ENCODE measurements at places on chromosomes 11 and 22.

- DNase-seq, result no peak
Observed at GRCh38 chr22:35661464-35661863, 13.2 kb downstream of the APOL6 start.

- no peak for DNase-seq
Observed at GRCh38 chr22:49515475-49515874, 312.2 kb downstream of the BRD1 start.

GRCh38 chr11:90423378-90423777 lies 200.5 kb upstream of the CHORDC1 start:
- DNase-seq, result no peak

GRCh38 chr11:680970-681369 lies 14.1 kb downstream of the DEAF1 start:
- DNase-seq, result no peak

GRCh38 chr11:76459299-76459698 lies 14.5 kb downstream of the EMSY start:
- no peak for DNase-seq

DNA sequence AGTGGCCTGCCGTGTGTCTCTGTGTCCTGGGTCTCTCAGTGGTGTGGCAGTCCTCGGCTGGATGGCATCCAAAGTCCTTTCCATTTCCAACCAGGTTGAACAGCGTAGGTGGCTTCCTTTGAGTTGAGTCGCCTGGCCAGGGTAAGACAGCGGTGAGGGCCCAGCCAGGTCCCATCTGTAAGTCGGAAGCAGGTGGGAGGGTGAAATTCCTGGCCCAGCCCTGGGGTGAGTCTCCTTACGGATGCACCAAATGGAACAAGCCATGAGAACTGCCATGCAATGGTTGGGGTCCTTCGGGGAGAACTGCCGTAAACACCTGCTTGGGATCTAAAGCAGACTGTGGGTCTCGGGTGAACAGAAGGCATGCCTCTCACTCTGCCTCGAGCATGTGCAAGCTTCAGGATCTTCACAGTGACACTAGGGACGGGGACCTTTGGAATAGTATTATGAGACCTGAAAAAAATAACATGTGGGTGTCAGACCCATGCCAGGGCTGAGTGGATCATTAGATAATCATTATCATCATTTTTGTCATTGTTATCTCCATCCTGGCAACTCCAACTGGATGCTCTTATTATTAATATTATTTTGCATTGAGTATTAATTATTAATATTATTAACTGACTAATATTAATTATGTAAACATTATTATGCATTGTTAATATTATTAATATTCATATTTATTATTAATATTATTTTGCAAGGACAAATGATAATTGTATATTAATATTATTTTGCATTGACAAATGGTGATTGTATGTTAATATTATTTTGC lies 57.7 kb upstream of the LINC01488 start:
- no peak for DNase-seq

GRCh38 chr11:75815345-75816168 lies 547 bp downstream of the UVRAG start:
- no peak for DNase-seq

DNA sequence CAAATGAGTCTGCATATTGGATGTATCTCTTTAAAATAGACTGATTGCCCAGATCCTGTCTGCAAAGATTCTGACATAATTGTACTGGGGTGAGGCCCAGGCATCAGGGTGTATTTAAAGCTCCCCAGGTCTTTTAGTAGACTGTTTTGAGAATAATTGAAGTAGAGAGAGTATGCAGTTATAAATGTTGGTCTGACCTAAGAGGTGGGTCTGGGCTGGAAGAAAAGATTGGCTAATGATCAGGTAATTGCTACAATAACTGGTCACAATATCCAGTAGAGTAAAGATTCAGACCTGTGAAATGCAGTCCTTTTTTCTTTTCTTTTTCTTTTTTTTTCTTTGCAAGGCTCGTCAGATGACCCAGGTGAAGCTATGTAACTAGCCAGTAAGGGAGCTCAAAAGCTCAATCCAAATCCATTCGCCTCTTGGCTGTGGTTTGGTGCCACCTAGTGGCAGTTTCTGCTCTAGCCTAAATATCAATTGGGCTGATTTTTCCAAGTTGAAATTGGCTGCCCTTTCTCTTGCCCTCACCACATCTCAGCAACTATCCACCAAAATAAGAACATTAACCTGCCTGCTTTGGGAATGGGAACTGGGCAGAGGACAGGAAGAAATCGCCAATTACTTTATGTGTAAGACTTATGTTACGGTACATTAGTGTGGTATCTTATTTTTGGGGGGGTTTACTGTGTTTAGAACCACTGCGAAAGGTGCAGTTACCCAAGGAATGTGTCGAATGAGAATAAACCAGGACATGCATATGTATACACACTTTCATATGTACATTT lies 45.9 kb downstream of the ZNF143 start:
- DNase-seq, result no peak

DNA sequence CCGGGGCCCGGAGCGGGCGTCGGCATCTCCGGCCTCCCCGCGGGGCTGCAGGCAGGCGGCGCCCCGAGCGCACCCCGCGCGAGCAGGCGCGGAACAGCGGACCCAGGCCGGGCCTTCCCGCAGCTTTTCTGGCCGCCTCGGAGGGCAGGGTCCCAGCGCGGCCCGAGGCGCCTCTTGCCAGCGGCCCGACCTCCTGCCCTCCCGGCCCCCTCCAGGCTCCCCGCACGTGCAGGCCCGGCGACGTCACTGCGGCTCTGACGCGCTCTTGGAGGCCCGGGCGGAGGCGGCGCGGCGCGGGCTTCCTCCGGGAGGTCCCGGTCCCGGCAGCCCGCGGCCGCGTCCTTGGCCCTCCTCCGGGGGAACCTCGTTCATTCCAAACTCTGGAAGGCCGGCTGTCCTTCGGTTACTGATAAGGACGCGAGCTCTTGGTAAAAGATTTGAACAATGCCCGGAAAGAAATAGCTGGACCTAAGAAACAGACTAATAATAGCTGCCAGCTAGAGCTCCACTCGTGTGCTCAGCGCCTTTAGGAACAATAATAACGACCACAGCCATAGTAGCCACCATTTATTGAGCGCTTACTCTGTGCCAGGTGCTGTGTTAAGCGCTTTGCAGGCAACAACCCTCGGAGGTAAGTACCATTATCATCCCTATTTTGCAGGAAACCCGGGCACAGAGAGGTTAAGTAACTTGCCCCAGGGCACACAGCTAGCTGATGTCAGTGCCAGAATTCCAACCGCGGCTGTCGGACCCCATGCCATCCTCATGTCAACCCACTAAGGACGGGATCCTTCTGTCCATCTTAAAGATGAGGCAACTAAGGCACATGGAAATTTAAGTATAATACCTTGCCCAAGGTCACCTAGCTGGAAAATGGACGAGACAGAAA lies 39.1 kb upstream of the CREB3L1 start:
- no peak for DNase-seq

GRCh38 chr22:44889255-44889878 lies 120.4 kb downstream of the PHF21B start:
- DNase-seq, result no peak

- peak; percentile 38 for DNase-seq
Observed at GRCh38 chr22:39522567-39523300, 2.4 kb downstream of the ATF4 start.

DNA sequence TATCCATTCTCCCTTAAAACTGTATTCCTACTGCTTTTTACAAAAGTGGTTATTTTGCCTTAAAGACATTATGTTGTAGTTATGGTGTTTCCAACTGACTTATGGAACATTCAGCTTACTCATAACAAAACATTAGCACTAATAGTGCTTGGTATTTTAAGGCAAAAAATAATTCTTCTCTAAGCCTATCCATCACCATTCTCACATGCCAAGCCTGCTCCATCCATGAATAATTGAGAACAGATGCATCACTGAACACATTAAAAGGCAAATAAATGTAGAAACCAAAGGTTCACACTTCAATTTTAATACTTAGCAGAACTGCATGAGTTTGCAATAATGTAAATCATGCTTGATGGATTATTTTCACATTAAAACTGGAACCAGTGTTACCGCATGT lies 42.3 kb upstream of the DDI1 start:
- DNase-seq, result no peak

DNA sequence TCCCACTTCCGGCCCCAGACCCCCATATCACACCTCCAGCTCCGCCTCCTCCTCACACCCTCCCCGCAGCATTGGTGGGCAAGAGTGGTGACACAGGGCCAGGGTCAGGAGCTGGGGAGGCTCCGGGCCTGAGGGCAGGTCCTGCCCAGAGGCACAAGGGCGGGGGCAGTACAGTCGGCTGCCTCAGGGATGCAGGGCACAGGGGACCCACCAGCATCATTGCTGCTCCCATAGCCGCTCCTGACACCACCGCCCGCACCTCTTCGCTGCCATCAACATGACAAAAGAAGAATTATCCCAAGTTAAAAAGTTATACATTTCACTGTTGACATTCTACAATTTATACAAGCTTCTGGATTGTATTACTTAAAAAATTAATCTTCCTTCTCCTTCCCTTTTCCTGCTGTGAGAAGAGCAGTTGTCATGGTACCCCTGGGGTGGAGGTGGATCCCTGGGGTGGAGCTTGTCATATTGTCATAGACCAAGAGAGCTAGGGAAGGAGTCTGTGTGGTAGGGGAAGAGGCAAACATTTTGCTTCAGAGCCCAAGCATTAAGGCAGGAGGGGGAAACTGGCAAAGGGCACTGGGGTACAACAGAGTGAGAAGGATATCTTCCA lies 4.1 kb downstream of the SBF2 start:
- DNase-seq, result no peak

- no peak for DNase-seq
Observed at GRCh38 chr22:48644108-48644507, 1183.6 kb downstream of the BRD1 start.

DNA sequence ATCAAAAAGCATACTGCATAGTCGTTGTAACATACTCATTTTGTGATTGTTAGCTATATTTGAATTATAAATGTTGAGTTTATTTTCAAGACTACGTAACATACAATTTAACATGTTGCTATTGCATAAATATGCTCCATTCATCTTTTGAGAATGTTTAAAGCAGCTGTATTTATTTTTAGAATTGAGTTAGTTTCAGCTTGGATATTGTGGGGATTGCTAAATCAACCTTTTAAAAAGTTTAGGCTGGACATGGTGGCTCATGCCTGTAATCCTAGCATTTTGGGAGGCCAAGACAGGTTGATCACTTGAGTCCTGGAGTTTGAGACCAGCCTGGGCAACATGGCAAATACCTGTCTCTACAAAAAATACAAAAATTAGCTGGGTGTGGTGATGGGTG lies 288.1 kb downstream of the DYNC2H1 start:
- no peak for DNase-seq

DNA sequence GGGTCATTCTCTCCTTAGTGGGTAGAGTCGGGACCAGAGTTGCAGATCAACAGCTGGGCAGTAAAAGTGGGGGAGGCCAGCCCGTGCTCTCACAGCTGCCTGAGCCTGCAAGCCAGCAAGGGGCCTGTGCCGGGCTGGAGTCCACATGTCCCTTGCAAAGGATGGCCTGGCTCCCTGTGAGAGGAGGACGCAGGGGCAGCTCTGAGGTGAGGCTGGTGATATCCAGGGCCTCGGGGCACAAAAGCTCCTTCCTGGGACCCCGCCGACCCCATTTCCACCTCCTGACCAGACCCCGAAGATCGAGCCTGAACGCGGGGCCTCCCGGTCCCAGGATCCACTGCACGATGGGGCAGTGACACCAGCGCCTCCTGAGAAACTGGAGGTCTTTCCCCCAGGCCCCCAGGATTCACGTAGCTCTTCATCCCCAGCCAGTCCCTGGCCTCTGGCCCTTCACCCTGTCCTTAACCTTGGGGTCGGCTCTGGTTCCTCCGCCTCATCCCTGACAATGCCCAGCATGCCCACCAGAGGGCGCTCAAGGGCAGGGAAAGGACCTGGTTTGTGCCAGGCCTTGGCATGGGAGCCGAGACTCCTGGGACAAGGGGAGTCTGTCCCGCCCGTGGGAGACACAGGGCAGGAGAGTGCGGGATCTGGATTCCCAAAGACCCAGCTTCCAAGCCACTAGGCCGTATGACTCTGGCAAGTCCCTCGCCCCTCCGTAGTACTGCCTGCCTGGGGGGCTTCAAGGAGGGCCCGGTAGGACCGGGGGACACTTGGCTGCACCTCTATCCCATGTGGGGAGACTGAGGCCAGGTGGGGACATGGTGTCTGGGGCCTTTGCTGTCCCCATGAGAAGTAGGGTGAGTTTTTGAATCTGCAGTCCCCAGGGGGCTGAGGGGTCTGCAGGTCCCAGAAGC lies 17.8 kb upstream of the WNT7B start:
- DNase-seq, result no peak

DNA sequence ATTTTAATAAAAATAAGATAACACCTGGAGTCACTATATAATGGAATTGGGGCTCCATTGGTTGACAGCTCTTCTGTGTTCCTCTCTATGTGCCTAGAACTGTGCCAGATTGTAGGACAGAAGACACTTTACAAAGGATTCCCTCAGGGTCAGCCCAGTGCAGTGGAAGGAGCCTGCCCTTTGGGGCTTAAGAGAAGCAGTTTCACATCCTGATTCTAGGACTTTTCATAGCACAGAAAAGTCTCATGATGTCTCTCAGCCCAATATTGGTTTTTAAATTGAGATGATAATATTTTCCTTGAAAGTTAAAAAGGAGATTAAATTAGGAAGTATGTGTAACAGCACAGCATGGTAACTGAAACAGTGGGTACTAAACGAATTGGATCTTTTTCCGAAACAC lies 7.1 kb downstream of the PLAAT4 start:
- DNase-seq, result no peak

- DNase-seq, result no peak
Observed at GRCh38 chr11:17697175-17697949, 22.0 kb upstream of the MYOD1 start.

- no peak for DNase-seq
Observed at GRCh38 chr11:1839204-1839923, 583 bp downstream of the TNNI2 start.

GRCh38 chr11:132992838-132993631 lies 539.3 kb downstream of the OPCML start:
- DNase-seq, result no peak

- no peak for DNase-seq
Observed at GRCh38 chr22:23387827-23388516, 192.1 kb downstream of the IGLL1 start.

DNA sequence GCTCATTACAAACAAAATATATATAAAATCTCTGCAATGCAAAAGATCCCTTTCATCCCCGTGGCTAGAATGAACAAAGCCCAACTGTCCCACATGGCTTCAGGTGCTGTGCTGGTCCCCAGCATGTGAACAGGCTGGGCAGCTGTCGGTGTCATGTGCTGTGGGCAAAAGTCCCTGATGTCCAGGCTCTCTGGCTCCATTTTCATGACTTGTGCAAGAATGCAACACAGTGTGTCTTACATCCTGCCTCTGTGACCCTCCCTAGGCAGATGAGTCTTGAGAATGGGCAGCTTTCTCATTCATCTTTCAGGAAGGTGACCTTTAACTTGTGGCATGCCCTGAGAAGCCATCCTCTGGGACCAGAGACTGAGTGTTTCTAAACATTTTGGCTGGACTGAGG lies 14.5 kb downstream of the GUCD1 start:
- no peak for DNase-seq

DNA sequence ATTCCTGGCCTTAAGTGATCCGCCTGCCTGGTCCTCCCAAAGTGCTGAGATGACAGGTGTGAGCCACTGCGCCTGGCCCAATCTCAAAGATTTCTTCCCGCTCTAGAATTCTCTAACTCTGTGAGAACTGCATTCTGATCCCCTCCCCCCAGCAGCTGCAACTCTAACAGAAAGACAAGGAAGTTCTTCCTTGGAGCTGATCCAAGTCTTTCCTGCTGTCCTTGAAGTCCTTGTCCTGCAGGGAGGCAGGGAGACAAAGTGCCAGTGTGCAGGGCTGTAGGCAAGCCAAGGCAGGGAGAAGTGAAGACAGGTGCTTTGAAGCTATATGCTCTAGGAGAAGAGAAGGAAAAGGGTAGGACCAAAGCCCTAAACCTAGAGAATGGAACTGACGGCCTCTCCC lies 9.5 kb upstream of the GGA1 start:
- DNase-seq, result no peak
